IPS DF 19.7 (cell line): ENCODE measurements at places on chromosomes 3 and 15.

DNA sequence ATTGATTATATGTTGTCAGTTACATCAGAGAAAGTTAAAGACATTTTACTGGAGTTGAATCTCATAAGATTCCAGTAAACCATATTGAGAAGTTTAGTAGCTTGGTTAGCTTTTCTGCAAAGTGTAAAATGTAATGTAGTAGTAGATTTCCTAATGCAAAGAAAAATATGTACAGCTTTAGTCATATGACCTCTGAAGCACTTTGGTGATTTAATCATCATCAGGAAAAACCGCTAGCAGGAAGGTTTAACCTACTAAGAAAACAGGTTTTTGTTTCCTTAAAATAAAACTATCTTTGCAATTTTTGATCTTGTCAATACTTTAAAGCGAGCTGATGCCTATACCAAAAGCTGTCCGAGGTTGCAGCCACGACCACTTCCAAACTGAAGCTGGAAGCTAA, 364.6 kb upstream of the ZNF385D start:
- no peak for DNase-seq

- DNase-seq, result no peak
Observed at GRCh38 chr3:62710751-62711150, 164.5 kb downstream of the CADPS start.

DNA sequence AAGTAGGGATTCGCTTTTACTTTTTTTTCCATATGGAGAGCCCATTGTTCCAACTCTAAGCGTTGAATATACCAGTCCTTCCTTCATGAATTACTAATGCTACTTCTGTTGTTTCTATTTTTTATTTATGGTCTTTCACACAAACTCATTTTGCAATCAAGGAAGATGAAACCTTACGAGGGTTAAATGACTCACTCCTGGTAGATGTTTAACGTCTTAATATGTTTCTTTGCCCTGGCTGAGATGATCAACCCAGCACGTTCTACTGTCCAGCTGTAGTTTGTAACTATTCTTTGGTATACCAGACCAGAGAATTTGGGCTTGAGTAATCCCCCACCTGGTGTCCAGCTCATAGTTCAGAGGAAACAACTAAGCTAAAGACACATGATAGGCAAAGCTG, 23.1 kb downstream of the CDCP1 start:
- no peak for DNase-seq

DNA sequence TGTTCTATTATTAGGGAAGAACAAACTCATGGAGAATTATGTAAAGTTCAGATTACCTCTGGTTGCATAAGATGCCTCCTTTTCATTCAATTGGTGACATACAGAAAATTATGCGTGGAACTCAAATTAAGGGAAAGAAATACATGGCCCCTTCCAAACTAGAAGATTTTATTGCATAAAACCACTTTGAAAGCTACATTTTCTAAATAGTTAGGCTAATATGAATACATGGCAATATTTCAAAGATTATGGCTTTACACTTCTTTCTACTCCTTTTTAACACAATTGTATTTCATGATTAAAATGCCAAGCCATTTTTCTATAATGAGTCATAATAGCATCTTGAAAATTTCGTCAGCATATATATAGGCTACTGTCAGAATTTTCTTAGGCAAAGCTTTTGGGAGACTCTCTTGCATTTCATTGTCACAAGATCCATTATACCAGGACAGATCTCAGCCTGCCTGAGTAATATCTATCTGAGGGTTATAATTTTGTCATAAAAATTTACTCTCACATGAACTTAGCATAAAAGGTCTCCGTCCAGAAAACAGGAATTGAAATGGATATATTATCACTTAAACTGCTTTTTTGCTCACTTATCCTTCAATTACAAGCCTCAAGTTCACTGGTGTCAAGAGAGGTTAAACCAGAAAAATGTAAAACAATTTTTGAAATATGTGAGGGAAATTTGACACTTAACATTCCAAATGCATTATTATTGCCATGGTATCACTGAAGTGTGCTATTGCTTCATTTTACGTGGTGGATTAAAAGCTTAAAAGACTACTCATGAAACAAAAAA, 37.1 kb downstream of the CPA3 start:
- DNase-seq, result no peak

GRCh38 chr3:43004282-43004681, 25.2 kb downstream of the GASK1A start:
- no peak for DNase-seq

GRCh38 chr3:104521606-104522336, 844.9 kb upstream of the ALCAM start:
- DNase-seq, result no peak

DNA sequence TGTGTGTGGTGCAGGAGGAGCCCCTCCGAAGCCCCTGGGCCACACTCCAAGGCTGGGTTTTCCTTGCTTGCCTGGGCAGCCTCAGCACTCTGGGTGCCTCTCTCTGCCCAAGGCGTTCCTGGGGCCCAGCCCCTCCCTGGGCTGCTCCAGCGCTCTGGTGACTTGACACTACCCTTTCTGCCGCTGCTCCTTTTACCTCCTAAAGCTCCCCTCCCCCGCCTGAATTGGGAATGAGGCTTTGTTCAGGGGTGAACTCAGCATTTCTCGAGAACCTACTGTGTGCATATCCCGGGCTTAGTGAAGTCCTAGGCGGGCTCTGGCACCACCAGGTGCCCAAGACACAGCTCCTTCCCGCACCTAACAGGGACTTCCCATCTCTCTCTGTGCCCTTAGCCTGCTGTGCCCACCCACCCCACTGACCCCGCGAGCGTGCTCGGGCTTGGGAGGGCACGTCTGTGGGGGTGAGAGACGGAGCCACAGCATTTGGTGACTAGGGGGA, 1.2 kb upstream of the BAHD1 start:
- DNase-seq, result peak; percentile 75

GRCh38 chr15:60126200-60126599, 122.1 kb downstream of the FOXB1 start:
- no peak for DNase-seq

- no peak for DNase-seq
Observed at GRCh38 chr15:70125605-70126004, 27.9 kb upstream of the TLE3 start.

DNA sequence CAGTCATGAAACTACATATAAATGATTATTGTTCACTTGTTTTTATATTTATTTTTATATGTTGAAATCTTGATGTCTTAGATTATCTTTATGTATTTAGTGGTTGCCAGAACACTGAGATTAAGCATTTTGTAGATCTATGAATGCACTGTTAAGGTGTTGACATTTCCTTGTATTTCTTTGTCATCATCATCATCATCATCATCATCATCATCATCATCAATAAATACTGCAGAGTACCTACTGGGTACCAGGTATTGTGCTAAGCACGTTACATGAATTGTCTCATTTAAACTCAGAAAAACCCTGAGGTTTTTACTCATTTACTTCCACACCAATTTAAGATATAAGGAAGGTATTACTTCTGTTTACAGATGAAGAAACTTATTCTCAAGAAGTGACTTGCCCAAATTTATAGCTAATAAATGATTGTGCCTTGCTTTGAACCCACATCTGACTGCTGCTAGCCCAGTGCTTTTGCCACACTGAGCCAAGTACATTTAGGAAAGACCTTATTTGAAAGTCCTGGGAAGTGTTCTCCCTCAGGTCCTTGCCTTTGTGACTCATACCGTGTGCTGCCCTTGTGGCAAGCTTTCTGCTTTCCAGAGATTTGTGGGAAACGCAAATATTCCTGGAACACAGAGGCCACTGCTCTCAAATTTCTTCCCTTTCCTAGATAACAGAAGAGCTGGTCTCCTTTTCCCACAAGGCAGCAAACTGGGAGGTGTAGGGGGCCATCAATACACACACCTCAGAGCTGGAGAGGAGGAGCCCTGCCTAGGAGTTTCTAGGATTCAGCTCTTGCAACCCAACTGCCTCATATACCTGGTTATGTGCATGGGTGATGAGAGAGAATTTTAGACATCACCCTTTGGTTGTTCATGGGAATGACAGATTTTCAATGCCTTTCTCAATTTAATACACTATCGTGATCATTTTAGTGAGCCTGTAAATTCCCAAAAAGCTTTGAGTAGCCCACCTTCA, 115.4 kb upstream of the C15orf61 start:
- DNase-seq, result no peak

GRCh38 chr15:52417521-52417920, 111.2 kb downstream of the MYO5A start:
- DNase-seq, result no peak

- DNase-seq, result peak; percentile 65
Observed at GRCh38 chr3:142279965-142280590, 54.7 kb upstream of the GK5 start.

GRCh38 chr15:78175330-78175729, 26.2 kb downstream of the IDH3A start:
- no peak for DNase-seq

DNA sequence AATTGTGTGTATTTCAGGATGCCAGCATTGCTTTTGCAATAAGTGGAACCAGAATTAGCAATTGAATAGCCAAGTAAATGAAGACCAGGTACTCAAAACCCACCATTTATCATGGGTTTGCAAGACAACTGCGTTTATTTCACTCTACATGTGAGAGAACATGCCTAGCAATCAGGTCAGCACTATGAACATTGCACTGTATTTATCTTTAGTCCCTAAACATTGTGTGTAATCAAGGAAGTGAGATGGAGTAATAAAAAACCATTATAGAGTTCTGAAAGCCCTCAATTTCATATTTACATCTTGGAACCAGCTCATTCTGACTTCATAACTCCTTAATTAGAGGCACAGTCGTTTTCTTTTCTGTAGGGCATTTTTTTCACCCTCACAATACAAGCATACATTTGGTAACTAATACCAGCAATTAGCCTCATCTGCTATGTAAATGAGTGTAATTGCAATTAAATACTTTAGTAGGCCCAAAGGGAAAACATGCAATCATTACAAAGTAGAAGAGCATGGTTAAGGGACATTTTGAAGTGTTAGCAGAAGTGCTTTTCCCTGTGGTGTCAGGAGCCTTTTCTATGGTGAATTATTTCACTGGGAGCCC, 153.1 kb upstream of the DPH6 start:
- DNase-seq, result no peak

DNA sequence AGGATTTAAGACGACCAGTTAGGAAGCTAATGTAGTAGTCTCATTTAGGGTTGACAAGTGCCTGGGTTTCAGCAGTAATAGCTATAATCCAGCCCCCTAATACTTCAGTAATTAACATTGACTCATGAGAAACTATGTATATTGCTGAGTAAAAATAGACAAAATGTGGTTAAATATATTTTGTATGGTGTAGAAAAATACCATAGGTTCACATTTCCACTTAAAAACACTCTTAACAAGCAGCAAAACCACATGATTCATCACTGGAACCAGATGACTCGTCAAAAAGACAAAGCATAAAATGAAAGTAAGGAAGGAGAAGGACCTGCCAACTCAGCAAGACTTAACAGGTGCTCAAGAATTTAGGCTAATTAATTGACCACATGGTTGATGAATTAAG, 288.9 kb downstream of the EFHB start:
- no peak for DNase-seq

- DNase-seq, result no peak
Observed at GRCh38 chr15:59616379-59616778, 4.8 kb downstream of the GCNT3 start.

GRCh38 chr3:125022206-125022605, 33.6 kb downstream of the HEG1 start:
- DNase-seq, result no peak

GRCh38 chr3:194277104-194277785, 73.9 kb downstream of the CPN2 start:
- no peak for DNase-seq

- no peak for DNase-seq
Observed at GRCh38 chr15:26157081-26157480, 294.0 kb upstream of the ATP10A start.

DNA sequence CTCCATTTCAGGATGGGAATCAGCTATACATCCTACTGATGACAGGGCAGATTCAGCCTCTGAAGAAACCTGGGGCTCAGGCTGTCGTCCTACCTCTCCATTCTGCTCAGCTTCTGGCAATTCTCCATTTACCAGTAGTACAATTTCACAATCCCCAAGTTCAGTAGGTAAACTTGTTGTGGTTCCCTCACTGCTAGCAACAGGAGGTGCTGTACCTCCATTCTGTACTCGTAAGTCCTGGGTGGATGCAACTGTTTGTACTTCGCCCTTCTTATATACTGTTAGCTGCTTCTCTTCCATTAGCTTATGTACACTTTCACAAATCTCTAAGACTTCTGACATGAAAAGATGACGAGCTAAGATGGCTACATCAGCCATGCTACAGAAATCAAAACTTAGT, 11.6 kb downstream of the ZBTB11 start:
- no peak for DNase-seq

- no peak for DNase-seq
Observed at GRCh38 chr15:45203182-45203581, 15.4 kb upstream of the SHF start.

- no peak for DNase-seq
Observed at GRCh38 chr3:38597502-38598060, 51.9 kb downstream of the SCN5A start.

DNA sequence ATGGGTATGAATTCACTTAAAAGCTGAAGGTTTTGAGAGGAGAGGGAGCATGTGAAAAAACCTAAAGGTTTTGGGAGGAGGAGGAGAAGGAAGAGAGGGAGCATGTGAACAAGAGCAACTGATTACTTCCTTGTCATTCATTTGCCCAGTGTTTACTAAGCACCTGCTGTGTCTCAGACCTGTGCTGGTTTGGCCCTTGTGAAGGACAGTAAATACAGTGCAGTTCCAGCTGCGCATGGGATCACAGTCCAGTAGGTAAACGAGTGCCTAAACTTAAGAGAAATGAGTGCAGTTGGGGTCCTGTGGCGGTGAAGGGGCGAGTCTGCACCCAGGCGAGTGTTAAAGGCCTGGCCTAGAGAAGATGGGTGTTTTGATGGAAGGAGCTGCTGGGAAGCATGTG, 38.6 kb downstream of the IGF1R start:
- DNase-seq, result no peak

GRCh38 chr3:58965865-58966264, 84.0 kb downstream of the CFAP20DC start:
- no peak for DNase-seq

DNA sequence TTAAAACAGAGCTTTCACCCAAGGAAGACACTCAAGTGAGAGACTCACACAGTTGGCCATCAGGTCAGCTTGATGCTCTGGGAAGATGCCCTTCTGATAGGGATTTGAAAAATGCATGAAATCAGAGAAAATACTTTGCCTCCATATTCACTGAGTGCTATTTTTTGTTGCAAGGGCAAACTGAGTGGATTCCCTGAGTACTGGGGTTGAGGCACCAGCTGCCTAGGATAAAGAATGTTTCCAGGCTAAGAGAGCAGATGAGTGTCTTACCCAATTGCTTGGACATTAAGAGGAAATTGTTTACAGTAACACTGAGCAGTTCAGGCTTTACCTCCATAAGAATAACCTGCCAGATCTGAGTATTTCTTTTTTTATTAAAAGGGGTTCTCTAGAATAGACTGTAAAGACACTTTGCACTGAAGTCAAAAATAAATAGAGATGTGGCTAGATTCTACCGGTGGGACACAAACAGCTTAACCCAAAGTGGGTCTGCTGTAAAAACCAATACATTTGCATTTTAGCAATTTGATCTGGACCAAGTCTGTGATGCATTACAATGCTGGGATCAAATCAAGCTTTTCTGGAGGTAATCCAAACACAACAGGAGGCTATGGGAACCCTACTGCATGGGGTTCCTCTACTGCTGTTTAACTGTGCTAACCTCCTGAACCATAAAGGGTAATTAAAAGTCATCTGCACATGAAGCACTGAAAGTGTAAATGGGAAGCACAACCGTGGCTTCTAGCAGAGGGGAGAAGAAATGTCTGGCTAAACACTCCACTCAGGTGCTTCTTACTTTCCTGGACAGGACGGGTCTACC, 238.8 kb upstream of the WNT5A start:
- DNase-seq, result no peak

GRCh38 chr3:57961828-57962447, 46.3 kb upstream of the FLNB start:
- peak; percentile 50 for DNase-seq
